Right ventricle myocardium inferior (tissue), 1 donor: ENCODE measurements at places on chromosomes 3 and 15. TPM values are rescaled to one million over a fixed set of nuclear protein-coding genes. Genes with fewer than 3 reads are reported as not detected.

DNA sequence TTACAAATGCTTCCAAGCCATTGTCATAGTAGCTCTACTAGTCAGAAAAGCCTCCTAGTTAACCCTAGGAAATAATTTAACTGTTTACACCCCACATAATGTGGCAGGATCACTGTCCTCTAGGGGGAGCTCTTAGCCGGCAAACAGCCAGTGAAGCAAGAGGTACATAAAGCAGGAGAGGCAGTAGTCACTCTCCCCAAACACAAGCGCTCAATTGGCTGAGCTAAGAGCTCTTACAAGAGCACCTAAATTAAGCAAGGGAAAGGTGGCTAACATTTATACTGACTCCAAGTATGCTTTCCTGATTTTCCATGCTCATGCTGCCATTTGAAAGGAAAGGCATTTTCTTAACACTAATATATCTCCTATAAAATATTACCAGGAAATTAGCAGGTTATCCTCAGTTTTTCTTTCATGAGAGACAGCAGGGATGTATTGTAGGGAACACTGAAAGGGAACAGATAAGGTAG lies 37.6 kb downstream of the NCEH1 start:
- DNase-seq: peak; percentile 75

GRCh38 chr3:141313093-141313683 lies 55.1 kb upstream of the ZBTB38 start:
- no peak for DNase-seq

GRCh38 chr3:19488939-19489338 lies 340.6 kb downstream of the KCNH8 start:
- no peak for DNase-seq

DNA sequence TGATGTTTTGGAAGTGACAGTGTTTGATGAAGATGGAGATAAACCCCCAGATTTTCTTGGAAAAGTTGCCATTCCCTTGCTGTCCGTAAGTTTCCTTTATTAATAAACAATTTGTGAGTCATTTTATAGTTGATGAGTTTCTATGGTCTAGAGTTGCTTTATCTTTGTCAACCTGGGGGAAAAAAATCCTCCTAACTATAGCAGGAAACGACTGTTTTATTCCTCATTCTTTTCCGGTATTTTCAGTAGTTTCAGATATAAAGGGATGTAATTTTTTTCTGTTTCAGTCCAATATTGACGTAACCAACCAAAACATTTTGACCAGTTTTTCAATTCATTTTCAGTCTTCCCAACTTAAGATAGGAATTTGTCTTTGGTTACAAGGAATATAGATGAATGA lies 154.1 kb downstream of the MCTP2 start:
- DNase-seq: no peak

- no peak for DNase-seq
Measured at GRCh38 chr15:101494251-101494796, 4.8 kb upstream of the PCSK6 start.

GRCh38 chr3:37963016-37963415 lies 27.6 kb upstream of the VILL start:
- no peak for DNase-seq

DNA sequence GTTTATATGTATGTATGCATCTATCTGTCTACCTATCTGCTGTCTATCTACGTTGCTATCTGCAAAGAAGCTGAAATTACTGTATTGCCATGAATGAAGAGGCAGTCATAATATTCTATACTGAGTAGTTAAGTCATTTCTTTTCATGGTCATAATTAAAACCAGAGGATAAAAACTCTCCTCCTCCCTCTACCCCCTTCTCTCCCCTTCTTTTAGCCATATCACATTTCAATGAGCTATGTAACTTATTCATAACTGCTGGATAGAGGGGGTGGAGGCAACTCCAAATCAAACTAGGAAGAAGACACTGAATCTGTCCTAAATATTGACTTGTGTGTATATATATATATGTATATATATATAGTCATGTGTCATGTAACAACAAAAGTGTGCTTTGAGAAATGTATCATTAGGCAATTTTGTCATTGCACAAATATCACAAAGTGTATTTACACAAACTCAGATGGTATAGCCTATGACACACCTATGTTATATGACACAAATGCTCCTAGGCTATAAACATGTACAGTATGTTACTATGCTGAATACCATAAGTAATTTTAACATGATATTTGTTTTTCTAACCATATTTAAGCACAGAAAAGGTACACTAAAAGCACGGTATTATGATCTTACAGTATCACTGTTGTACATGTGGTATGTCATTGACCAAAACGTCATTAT lies 229.7 kb upstream of the KCNMB2 start:
- DNase-seq: no peak

DNA sequence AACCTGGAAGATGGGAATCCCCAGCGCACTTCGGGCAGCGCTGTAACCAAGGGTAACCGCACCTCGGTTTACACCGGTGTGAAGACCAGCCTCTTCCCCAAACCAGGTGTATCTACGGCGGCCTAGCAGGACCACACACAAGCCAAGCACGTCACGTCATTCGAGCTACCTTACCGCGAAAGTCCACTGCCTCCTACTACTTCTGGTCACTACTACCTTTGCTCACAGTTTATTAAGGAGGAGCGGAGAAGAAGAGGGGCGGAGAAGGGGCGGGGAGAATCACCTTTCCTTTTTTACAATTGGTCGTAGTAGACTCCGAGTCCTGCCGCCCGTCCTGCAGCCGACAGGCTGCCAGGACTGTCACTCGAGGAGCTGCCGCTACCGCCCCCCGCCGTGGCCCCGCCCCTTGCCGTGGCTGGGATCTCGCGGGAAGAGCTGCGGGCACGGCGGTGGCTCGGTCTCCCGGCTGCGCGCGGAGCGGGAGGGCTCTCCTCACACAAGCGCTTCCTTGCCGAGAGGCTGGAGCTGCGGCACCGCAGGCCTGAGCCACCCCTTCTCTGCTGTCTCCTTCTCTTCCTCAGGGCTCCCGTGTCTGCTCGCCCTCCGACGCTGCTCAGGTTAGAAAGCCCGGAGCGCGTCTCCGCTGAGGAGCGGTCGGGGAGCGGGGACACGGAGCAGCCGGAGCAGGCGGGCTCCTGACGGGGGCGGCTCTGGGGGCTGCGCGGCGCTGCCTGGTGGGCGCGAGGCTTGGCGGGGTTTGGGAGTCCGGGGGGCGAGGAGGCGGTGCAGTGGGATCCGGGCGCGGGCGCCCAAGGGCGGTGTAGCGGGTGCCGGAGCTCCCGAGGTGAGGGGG lies at the start of gene GLCE:
GLCE (plus strand) TSS at position 495 of the 853 bp plus-strand sequence. CDS start 95,172 bp downstream, outside the sequence.
- peak; percentile 98 for DNase-seq

- no peak for DNase-seq
Measured at GRCh38 chr15:92009162-92009561, 155.7 kb downstream of the SLCO3A1 start.

DNA sequence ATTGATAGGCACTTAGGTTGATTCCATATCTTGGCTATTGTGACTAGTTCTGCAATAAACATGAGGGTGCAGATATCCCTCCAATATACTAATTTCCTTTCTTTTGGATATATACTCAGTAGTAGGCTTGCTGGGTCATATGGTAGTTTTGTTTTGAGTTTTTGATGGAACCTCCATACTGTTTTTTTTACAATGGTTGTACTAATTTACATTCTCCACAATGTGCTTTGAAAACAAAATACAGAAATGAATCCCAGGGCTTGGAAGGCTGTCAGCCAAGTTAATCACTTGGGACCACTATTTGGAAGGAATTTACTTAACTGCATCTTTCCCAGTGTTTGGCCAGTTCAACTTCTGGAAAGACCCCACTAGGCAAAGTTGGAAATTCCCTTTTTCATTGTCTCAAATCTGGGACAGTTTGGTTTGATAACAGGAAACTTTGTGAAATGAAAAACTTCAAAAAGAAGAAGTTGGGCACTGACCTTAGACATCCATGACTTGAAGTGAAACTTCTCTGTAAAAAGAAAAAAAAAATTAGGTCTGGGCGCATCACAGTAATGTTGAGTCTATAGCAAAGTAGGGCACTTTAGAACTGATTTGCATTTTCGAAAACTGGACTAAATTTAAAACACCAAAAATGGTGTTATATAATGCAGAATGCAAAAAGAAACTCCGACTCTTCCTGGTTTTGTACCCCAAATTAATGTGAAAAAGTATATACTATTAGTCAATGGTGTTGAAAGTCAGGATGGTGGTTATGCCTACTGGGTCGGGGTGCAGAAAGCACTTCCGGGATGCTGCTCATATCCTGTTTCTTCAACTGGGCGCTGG lies 6.0 kb downstream of the CTSH start:
- DNase-seq: no peak

- DNase-seq: no peak
Measured at GRCh38 chr3:10466186-10466585, 39.2 kb downstream of the ATP2B2 start.

DNA sequence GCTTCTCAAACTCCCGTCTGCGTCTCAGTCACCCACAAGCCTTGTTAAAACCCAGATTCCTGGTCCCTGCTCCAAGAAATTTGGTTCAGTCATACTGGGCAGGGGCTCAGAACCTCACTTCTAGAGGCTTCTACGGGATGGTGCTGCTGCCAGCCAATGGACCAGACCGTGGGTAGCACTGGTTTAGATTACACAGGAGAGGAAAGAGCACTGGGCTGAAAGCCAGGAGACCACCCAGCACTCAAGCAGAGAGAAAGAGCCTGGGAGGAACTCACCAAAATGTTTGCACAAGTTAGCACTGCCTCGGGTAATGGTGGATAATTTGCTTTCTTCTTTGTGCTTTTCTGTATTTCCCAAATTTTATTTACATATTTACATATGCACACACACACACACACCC lies 46.9 kb upstream of the MUC13 start:
- no peak for DNase-seq

GRCh38 chr15:66294157-66294931 lies 976 bp downstream of the DIS3L start:
- no peak for DNase-seq

DNA sequence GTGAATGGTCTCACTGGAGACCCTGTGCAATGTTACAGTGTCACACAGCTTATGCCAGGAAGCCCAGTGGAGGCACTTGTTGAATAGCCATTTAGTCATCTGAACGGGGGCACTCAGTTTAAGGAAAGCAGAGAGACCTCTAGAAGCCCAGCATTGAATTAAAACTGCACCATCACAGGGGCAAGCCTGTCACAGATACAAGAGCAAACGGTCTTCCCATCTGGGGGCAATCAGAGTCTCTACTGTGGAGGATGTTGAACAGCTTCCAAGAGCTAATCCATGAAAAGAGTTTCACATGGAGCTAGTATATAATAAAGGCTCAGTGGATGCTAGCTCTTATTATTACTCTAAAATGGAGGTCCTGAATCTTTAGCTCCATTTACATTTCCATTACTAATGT lies 553.7 kb upstream of the ARRDC4 start:
- no peak for DNase-seq

- DNase-seq: no peak
Measured at GRCh38 chr3:102715030-102715697, 280.3 kb downstream of the ZPLD1 start.

DNA sequence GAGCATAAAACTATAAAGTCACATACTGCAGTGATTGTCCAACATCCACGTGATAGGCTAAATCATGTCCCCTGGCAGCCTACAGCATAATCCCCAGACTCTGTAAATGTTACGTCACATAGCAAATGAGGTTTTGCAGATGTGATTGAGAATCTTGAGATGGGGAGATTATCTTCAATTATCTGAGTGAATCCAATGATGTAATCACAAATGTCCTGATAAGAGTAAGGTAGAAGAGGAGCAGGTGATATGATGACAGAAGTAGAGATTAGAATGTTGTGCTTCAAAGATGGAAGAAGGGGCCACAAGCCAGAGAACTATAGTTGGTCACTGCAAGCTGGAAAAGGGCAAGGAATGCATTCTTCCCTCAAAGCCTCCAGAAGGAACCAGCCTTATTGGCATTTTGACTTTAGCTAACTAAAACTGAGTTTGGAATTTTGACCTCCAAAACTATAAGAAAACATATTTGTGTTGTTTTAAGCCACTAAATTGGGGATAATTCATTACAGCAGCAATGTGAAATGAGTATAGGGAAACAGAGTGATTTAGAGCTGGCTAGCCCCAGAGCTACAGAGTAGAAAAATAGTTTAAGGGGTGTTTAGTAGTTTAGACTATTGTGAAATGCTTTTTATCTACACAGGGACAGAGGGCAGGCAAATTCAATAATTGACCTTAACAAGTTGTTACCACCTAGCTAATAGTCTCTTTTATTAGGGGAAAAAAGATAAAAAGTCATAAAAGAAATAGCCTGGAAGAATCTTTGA lies 15.2 kb downstream of the SLC2A2 start:
- no peak for DNase-seq

GRCh38 chr3:23735535-23736326 lies 70.0 kb upstream of the UBE2E1 start:
- DNase-seq: no peak

GRCh38 chr15:76517910-76518309 lies 181.3 kb downstream of the ISL2 start:
- no peak for DNase-seq

GRCh38 chr3:149299938-149300801 lies 33.3 kb downstream of the TM4SF18 start:
- no peak for DNase-seq

GRCh38 chr15:86630946-86631345 lies 551.3 kb downstream of the AGBL1 start:
- no peak for DNase-seq

DNA sequence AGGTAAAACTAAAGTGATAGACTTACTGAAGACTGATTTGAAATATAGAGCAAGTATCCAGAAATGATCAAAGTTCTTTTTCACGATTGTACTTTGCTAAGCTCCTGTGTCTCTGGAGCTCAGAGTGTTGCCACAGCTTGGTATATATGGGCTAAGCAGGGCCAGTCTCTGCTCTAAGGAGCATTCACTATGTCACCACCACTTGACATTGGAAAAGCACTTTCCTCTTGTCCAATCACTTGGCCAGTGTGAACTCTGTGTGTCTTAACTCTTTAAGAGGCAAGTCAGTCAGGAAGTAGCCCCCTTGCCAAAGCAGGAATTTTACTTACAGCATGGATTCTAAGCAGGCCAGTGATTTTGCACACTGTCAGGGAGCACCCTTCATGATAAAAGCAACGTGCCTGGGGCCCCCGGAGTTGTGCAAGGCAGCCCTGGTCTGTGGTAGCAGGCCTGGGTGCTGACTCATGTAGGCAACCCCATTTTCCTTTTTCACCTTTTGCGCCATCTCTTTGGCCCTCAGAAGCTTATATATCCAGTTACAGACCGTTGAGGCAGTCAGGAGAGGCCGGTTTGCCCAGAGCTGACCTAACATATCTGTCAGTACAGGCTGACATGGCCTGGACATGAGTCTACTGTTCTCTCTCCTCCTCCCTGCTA lies 73.0 kb downstream of the HCN4 start:
- peak; percentile 74 for DNase-seq

- no peak for DNase-seq
Measured at GRCh38 chr3:119779731-119780383, 2.0 kb upstream of the NR1I2 start.

GRCh38 chr15:96122077-96123027 lies 208.1 kb upstream of the NR2F2 start:
- DNase-seq: no peak

GRCh38 chr15:58539548-58539947 lies 107.8 kb downstream of the LIPC start:
- DNase-seq: no peak

The APBA2 gene
- total RNA-seq: 2.0 TPM

The CNTN3 gene
- total RNA-seq: 3.4 TPM

The LSAMP gene
- total RNA-seq: 5.0 TPM

The CPNE9 gene
- total RNA-seq: not detected

The TGM5 gene
- not detected for total RNA-seq

The IL5RA gene
- total RNA-seq: 0.65 TPM

The ARID3B gene
- total RNA-seq: 1.4 TPM

The DAZL gene
- total RNA-seq: not detected

The EHHADH gene
- total RNA-seq: 20.2 TPM

The WDR72 gene
- total RNA-seq: not detected

The HTR3E gene
- not detected for total RNA-seq

The MYZAP gene
- total RNA-seq: 869 TPM

The TIMP4 gene
- 23.8 TPM for total RNA-seq

The P2RY12 gene
- 1.4 TPM for total RNA-seq
